ENCODE measurements at places on chromosomes 12 and 14. TPM values are rescaled to one million over a fixed set of nuclear protein-coding genes. Genes with fewer than 3 reads are reported as not detected.

Gene TMEM229B
- total RNA-seq: not detected

Gene PLEKHG3
- 8.0 TPM for total RNA-seq

DNA sequence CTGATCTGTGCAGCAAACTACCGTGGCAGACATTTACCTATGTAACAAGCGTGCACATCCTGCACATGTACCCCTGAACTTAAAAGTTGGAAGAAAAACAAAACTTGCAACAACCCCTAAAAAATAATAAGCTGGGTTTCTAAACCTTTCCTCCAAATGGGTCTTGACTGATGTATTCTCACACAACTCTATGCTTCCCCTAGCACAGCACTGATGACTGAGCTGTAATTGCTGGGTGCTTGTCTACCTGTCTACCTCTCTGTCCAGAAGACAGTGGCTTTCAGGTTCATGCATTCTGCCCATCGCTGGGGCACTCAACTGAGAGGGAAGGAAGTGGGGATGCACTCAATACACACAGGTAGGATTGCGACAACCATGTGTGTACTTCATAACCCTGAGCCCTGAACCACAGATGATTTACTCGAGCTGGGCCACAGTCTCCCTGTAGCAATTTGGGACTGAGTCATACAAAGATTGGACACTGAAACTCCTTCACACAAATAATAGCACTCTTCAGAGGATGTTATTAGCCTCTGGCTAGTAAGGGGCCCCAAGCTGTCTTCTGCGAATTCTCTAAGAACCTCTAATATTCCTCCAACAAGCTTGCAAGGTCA lies 44.8 kb upstream of the TMPO start:
- no peak for DNase-seq

DNA sequence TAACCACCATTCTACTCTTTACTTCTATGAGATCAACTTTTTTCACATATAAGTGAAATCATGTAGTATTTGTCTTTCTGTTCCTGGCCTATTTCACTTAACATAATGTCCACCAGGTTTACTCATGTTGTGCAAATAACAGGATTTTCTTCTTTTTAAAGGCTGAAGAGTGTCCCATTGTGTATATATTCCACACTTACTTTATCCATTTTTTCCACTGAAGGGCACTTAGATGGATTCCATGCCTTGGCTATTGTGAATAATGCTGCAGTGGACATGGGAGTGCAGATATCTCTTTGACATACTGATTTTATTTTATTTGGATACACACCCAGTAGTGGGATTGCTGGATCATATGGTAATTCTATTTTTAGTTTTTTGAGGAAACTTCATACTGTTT lies 181.1 kb upstream of the HMGA2 start:
- no peak for DNase-seq

Gene ANKLE2
- total RNA-seq: 96.2 TPM

DNA sequence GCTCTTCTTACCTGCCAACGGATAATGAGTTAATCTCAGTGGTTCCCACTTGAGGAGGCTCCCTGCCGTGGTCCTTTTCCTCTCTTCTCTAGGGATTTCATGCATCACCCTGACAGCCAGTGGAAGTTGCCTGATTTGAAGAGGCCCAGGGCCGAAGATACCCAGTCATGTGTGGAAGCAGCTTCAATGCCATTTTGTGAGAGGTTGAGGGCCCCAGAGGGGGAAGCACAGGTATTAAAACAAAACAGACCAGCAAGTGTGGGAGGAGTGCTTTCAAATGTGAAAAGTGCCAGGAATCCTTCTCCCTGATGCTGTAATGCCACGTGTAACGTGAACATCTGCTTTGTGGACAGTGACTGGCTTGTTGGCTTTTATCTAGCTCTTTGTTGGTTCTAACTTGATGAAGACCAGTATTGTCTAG lies 1.5 kb downstream of the TCP11L2 start:
- DNase-seq: no peak

Gene SLC4A8
- total RNA-seq: 9.7 TPM

- DNase-seq: peak; percentile 89
Measured at GRCh38 chr12:42961395-42961794, 371.8 kb upstream of the PRICKLE1 start.

Gene PLA2G1B
- not detected for total RNA-seq

Gene PPP1R1A
- total RNA-seq: not detected

GRCh38 chr12:94025756-94026155 lies 122.6 kb upstream of the PLXNC1 start:
- DNase-seq: no peak

Gene CRIP2
- total RNA-seq: 322 TPM

DNA sequence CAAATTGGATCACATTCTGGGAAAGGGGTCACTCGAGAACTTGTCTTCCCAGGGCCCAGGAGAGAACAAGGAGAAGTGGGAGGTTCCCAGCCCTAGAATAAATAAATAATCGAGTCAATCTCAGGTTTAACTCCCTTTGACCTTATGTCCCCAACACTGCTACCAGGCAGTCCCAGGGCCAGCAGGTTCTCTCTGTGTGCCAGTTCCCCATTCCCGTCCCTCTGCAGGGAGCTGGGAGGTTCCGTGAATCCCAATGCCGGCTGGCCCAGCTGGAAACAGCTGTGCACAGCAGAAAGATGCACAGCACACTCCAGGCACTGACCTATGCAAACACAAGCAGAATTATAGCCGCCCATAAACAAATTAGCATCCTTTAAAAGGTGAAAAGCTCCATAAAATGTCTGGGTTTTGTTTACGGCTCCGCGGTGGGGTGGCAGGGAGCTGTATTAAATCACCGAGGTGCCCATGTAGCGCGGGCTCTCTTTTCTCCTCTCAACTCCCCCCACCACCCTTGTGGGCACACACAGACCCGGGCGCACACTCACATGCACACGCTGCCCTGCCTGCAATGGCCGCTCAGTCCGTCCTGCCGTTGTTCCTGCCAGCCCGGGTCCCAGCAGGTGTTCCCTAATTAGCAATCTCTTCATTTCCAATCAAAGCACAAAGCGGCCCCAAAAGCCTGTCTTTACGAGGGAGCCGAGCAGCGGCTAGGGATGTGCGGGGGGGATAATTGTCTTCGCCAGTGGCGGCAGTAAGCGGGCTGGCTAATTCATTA lies 46.6 kb upstream of the ESRRB start:
- no peak for DNase-seq

- peak; percentile 62 for DNase-seq
Measured at GRCh38 chr12:132604151-132604618, 6.2 kb downstream of the LRCOL1 start.

Gene TTC9
- total RNA-seq: not detected

DNA sequence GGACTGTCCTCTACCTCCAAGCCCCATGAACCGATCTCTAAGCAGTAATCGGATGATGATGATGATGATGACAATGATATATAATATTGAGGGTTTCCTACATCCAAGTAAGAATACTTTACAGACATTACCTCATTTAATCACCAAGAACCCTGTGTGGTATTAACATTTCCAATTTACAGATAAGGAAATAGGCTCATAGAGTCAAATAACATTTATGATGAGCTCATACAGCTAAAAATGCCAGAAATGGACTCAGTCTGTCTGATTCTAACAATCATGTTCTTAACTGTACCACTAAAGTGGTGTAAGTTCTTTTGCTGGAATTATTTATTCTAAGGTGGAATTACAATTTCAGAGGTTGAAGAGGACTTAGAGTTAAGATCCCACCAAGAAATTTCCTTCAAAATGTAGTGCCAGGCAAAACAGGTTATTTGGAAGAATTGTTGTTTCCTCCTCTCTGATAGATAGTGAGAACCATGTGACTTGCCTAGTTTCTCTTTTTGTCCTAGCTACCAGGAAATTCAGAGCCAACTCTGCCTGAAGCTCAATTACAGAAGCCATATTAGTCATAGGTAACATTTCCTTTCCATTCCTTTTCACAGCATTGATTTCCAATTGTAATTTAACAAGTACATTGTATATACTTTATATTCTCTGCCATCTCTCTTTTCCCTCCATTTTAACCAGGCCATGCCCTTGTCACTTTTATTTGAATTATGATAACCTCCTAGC lies 23.8 kb upstream of the CCDC175 start:
- no peak for DNase-seq

DNA sequence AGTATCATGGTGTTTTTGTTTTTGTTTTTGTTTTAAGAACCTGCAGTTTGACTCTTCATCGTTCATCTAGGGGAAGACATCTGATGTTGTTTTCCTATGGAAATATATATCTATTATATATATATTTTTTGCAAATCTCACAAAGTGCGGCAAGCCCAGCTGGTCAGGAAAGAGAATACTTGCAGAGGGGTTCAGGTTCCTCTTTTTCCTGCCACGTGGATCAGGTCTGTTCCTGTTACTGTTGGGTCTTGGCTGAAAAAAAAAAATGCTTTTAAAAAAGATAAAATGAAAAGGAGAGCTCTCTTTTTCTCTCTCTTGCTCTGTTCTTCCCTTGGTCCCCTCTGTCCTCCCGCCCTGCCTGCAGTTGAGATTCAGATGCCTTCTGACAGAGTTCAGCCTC lies 179.4 kb upstream of the BCL2L14 start:
- no peak for DNase-seq

Gene TBC1D30
- total RNA-seq: 7.4 TPM

- peak; percentile 66 for DNase-seq
Measured at GRCh38 chr14:35814371-35815005, 5.4 kb upstream of the RALGAPA1 start.

Gene RFLNA
- total RNA-seq: 19.7 TPM

DNA sequence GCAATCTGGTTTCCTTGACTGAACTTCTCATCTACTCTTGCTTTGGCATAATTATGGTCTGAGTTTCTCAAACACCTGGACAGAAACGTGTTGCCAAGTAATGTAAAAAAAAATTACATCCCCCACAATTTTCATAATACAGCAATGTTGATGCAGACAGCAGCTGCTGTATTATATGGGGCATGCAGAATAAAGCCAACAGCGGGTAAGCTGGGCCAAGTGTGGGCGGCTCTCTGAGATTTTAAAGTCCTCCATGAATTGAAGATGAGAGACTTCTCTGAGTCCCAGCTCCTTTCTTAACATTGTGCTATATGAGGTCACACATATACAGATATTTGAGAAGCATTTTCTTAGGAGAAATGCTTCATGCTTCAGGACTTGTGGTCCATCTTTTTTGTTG lies 881.2 kb downstream of the GALC start:
- no peak for DNase-seq

DNA sequence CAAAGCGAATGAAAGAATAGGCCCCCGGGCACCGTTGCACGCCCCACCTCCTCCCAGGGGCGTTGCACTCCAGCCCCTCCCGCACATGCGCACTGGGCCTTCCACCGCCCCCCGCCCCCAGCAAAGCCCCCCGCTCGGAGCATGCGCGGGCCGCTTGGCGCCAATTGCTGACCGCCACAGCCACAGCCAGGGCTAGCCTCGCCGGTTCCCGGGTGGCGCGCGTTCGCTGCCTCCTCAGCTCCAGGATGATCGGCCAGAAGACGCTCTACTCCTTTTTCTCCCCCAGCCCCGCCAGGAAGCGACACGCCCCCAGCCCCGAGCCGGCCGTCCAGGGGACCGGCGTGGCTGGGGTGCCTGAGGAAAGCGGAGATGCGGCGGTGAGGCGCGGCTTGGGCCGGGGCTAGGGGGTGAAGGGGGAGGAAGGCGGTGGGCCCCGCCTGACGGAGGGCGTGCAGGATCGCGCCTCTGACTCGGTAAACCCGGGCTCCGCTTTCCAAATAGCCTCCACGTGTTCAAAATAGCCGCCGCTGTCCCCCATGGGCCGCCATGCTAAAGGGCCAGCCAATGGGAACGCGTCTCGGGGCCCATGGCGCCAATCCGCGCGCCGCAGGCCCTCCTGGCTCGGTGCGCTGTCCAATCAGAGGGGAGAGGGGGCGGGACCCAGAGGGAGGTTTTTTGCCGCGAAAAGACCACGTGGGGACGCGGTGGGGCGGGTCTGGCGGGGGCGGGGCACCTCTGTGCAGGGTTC lies at the start of gene UNG:
UNG (plus strand) TSS at position 163 of the 748 bp plus-strand sequence; CDS start at position 246, 83 bp downstream.
- DNase-seq: peak; percentile 95

GRCh38 chr12:15157269-15157671 lies 63.9 kb downstream of the RERG start:
- no peak for DNase-seq

DNA sequence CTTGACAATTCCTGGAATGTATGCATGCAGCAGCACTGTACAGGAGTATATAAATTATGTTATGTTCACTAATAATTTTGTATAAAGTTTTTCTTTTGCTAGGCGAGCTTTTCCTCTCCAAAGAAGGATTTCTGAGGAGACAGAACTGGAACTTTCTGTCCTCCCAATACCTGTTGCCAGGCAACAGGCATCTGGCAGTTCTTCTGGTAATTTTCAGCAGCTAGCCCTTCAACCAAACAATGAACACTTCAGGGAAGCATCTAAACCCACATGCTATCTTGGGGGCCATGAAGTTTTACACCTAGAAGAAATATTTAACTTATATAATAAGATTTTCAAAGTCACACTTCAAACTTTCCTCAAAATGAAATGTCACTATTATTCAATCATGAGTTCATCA lies 162.9 kb upstream of the SYT10 start:
- no peak for DNase-seq

DNA sequence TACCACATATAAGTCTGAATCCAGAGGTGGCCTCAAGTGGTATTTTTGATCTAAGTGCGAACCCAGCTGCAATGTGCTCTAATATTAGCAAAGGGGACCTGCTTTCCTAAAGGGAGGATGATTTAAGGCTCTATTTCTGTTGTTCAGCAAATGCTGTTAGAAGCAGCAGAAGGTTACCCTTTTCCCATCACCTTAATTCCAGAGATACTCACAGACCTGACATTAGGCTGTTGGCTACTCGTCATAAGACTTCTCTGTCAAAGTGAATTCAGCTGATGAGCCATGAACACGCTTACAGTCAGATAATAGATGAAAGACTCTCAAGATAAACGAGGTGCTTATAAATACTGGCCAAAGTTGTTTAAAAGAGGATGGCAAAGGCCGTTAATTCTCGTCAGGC lies 308.7 kb upstream of the DDHD1 start:
- no peak for DNase-seq

DNA sequence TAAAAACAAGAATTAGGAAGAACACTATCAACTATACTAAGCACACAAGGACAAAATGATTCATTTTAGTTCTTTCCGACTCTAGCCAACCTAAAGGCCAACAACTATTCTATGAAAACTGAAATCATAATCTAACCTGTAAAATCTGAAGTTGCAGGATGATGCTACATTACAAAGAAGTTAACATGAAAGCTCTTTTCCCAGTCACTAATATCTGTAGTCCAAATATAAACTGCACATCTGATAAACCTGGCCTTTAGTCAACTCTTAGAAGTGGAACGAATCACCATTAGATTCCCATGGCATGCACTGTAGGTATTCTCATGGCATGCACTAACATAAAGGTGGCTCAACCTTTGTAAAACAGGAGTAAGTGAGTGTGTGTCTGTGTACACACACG lies 41.7 kb downstream of the BLTP3B start:
- no peak for DNase-seq

- no peak for DNase-seq
Measured at GRCh38 chr14:101634850-101635748, 73.8 kb downstream of the DIO3 start.

GRCh38 chr14:39267608-39268005 lies 33.9 kb downstream of the MIA2 start:
- DNase-seq: no peak
